ENCODE measurements at places on chromosomes 16 and 17.

- no peak for DNase-seq
Measured at GRCh38 chr17:61338874-61339478, 60.7 kb upstream of the TBX2 start.

GRCh38 chr17:7191571-7192270 lies 12.6 kb upstream of the ASGR1 start:
- peak; percentile 66 for DNase-seq

DNA sequence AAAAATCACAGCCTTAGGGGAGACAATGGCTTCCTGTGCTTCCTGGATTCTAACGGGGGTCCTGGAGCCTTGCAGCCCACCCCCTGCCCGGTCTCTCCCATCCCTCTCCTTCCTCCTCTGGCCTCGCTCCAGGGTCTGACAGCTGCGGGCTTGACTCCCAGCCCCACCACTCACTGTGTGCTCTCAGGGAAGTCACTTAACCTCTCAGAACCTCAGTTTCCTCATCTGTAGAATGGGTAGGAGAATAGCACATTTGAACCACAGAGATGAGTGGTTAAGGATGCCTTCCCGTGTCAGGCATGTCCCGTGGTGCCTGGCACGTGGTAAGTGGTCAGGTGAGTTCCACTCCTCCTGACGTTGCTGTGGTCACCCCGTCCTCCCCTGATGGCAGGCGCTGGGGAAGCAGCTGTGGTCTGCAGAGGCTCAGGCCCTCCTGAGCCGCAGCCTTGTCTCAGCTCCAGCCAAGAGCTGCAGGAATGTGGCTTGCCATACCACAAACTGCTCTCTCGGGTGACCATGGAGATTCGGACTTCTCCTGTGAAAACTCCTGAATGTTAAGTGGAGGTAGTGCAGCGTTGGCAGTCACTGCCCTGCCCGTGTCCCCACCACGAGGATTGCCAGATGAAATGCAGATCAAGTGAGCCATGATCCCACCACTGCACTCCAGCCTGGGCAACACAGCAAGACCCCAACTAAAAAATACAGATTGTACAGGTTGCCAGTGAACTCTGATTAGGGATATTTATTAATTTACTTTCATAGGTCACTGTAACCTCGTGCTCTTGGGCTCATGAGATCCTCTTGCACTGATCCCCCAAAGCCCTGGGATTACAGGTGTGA lies 85.7 kb downstream of the NT5M start:
- no peak for DNase-seq

DNA sequence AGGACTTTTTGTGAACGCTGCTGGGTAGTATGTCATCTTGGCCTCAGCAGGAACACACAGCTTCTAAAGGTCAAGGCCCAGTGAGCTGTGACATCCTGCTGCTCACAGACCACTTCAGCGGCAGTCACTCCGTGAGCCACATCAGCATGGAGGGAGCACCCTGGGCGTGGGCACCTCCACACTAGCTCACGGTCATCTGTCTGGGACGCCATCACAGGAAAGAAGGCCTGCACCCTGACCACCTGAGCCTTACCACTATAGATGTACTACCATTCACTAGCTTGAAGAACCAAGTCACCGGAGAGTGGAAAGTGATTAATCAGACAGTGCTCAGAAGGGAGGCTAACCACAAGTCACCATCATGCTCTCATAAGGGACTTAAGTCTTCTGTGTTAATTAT lies 3.3 kb downstream of the AXIN1 start:
- DNase-seq = no peak

DNA sequence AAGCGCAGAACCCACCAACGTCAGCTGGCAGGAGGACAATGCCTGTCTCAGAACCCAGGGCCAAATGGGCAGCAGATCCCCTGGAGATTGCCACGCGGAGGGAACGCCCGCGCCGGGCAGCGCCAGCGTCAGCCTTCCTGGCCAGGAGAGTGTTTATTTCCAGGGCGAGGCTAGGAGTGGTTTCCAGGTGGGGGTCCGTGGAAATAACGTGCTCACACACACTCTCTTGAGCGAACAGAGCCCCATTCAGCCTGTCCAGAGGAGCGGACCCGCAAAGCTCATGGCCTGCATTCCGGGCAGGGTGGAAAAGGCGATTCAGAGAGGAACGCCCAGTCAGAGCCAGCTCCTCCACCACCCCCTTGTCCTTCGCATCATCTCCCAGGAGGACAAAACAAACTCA lies 40.3 kb downstream of the SDK2 start:
- no peak for DNase-seq

DNA sequence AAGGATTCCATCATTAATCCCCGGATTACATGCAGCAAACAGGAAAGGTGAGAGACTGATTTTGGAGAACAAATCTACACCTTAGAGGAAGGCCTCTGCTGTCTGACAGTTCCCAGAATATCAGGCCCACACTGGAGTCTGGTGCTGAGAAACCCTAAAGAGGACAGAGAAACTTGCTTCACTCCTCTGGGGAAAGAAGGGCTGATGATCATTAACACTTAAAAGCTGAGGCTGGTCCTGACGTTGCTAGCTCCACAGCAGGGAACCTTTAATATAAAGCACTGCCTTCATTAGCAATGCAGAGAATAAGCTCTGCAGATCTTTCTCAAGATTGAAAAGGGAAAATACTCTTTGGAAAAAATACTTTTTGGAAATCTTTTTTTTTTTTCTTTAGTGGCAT lies 1472.4 kb upstream of the GOT2 start:
- no peak for DNase-seq

DNA sequence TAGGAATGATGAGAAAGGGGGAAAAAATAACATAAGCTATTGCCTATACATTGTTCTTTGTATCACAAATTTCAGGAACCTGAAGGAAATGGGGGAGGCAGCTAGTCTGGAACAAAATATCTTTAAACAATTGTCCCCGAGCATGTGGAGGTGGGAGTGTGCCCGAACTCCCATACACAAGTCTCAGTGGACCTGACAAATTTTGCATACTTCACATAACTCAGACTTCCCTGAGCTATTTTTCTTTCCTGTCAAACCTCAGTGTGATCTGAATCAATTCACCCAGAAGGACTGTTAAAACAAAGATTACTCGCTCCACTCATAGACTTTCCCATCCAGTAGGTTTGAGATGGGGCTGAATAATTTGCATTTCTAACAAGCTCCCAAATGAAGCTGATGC lies 1.6 kb upstream of the XPO6 start:
- no peak for DNase-seq

DNA sequence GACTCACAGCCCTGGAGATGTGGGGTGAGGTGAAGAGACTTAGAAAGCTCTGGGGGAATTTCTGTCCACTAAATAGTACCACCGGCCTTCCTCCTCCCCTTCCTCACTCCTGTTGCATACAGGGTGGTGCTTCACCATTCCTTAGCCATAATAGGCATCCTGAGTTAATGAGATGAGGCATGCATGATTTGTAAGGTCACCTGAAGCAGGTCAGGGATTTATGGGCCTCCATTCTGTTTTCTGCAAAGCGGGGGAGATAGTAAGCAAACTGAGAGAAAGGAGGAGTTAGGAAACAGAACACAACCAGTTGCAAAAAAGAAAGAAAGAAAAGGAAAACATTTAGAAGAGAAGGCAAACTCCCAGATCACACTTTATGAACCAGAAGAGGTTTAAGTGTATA lies 9.3 kb upstream of the MYOCD start:
- no peak for DNase-seq

GRCh38 chr17:42832934-42833766 lies at the start of gene PSME3:
PSME3 (plus strand) TSS chr17:42833397; CDS start chr17:42833632, 235 bp downstream.
- peak; percentile 97 for DNase-seq

DNA sequence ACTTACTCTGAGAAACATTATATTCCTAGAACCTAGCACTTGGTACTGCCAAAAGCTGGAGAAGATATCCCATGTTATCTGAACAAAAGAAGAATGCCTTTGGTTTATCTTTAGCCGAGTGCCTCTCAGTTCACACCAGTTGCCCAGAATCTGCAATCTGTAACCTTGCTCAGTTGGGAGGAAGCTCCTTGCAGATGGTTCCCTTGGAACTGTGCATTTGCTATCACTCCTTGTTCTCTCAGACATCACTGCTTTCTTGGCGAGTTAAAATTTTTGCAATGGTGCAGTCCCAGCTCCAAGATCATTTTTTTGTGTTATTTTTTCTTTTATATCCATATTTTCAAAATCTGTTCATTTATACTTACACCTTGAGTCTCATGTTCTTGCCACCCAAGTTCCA lies 446.5 kb downstream of the KCNJ2 start:
- no peak for DNase-seq

- DNase-seq = no peak
Measured at GRCh38 chr17:7955414-7956227, 23.6 kb downstream of the CNTROB start.

DNA sequence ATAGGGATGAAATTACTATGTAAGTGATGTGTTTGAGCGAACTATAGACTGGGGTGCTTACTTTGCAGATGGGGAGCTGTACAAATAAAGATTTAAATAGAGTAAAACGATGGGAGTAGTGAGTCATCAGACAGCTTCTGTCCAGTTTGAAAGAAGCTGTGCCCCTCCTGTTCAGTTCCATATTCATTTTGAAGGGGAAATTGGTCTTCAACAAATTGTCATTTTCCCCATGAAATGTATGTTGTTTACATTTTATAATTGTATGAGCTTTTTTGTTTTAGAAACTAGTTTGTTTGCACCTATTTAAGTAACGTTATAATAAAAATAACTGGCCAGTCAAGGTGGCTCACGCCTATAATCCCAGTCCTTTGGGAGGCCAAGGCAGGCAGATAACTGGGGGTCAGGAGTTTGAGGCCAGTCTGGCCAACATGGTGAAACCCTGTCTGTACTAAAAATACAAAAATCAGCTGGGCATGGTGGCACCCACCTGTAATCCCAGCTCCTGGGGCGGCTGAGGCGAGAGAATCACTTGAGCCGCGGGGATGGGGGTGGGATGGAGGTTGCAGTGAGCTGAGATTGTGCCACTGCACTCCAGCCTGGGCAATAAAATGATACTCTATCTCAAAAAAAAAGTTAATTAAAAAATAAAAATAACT lies 20.2 kb downstream of the SEC14L1 start:
- no peak for DNase-seq

DNA sequence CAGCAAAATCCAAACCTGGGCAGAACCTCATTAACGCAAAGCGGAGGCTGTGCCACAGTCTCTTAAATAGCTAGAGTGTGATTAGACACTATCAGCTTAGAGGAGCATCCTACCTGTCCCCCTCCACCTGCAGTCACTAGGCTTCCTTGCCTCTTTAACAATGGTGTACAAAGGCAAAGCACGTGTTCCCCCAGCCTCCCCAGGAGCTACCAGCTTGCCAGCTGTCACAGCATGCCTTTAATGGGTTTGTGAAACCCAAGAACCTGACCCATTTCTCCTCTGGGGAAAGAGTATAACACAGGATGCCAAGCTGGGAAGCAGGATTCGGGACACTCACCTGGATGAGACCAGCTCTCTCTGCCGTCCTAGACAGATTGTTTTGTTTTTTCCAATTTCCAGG lies 37.2 kb upstream of the TBX2 start:
- no peak for DNase-seq

GRCh38 chr17:16189791-16190348 lies 25.5 kb downstream of the NCOR1 start:
- no peak for DNase-seq

GRCh38 chr17:15509095-15509494 lies 41.7 kb upstream of the CDRT4 start:
- no peak for DNase-seq

GRCh38 chr17:61426482-61427304 lies 25.5 kb upstream of the TBX4 start:
- DNase-seq = no peak

- no peak for DNase-seq
Measured at GRCh38 chr17:11642655-11643054, 44.4 kb downstream of the DNAH9 start.

DNA sequence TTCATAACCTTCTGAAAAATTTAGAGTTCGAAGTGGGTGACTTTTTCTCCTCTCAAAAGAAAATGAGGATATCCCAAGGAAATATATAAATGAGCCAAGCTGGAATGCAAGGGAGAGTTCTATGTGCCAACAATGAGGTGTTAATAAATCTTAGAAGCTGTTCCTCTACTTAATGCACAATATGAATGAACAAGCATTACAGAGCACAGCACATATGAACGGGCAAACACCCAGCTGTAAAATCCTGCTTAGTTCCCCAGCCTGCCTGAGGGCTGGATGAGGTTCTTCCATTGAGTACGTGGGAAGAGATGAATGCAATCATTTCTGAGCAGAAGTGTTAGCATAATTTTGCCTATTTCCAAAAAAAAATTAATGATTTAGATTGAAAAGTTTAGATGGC lies 58.1 kb downstream of the WDR59 start:
- no peak for DNase-seq

DNA sequence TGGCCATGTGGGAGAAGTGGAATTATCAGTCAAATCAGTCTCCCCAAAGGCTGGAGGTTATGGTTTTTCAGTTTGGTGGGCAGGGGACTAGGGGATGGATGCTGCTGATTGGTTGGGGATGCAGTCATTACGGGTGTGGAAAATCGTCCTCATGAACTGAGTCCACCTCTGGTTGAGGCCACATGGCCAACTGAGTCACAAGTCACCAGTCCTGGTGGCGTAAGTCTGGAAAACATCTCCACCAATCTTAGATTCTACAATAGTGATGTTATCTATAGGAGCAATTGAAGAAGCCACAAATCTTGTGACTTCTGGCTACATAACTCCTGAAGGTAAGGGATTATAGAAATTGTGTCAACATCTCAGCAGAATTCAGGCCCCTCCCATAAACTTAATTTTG lies 5.2 kb upstream of the RNF135 start:
- DNase-seq = no peak

DNA sequence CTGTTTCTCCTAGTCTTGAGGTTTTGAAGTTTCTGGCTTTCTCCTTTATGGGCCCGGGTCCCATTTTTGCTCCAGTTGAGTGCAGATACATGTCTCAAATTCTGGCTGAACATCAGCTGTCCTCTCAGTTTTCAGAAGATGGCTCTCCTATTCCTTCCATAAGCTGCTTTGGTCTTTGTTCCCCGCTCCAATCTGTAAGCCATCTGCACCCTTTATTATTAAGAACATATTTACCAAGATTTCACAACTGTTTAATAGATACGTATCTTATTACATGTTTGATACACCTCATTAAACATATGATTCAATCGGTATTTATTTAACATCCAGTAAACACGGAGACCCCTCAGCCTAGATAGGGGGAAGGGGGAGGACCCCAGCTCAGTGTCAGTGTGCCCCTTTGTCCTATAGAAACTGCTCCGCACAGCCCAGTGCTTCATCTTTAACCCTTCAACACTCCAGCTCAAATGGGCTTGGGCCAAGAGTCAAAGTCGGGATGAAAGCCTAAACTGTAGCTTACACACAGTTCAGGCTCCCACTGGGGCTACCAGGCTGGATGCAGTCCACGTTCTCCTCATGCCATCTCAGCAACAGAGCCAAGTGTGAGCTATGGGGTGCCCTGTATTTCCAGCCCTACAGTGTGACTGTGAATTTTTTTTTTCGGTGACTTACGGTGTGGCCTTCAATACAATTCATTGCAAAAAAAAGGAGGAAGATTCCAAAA lies 166.0 kb upstream of the ZFHX3 start:
- no peak for DNase-seq

GRCh38 chr17:28379814-28380801 lies 8.6 kb downstream of the SARM1 start:
- no peak for DNase-seq

All from activated effector memory CD4-positive, alpha-beta T cell treated with anti-CD3 and anti-CD28 coated beads, Interleukin-2, amount 50 U/mL, for 16 hours (primary cell).